ENCODE measurements at places on chromosomes 7 and 10.

- no peak for DNase-seq
Observed at GRCh38 chr10:13699216-13699615, 112.5 kb downstream of the PRPF18 start.

DNA sequence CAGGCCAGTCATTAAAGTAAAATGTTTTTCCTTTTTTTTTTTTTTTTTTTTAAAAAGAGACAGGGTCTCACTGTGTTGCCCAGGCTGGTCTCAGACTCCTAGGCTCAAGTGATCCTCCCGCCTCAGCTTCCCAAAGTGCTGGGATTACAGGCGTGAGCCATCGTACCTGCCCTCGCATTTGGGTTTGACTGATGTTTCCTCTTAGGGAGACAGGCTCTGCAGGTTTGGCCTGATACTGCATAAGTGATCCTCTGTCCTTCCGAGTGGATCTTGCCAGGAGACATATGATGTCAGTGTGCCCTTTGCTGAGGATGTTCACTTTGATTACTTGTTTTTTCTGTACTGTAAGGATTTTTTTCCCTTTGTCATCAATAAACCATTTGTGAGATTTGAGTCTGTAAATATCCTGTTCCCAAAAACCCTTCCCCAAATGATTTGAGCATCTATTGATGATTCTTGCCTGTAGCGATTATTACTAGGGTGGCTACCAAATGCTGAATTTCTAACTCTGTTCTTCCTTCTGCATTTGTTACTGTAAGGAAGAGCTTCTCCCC, 19.7 kb downstream of the LIMK1 start:
- DNase-seq: no peak

DNA sequence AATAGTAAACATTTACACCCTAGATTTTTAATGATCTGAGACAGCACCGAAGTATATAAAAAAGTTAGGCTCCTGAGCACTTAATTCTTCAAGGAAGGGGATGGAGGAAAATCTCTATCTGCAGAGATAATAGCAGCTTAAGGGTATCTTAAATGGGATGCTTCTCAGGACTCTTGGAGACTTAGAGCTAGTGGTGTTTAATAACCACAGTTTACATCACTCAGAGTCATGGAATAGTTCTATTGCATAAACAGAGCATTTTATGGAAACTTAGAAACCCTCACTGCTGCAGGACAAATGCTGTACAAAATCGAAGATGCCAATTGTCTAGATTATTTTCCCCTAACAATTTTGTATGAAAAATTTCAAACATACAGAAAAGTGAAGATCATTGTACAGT, 398.9 kb upstream of the GALNT17 start:
- DNase-seq: no peak

DNA sequence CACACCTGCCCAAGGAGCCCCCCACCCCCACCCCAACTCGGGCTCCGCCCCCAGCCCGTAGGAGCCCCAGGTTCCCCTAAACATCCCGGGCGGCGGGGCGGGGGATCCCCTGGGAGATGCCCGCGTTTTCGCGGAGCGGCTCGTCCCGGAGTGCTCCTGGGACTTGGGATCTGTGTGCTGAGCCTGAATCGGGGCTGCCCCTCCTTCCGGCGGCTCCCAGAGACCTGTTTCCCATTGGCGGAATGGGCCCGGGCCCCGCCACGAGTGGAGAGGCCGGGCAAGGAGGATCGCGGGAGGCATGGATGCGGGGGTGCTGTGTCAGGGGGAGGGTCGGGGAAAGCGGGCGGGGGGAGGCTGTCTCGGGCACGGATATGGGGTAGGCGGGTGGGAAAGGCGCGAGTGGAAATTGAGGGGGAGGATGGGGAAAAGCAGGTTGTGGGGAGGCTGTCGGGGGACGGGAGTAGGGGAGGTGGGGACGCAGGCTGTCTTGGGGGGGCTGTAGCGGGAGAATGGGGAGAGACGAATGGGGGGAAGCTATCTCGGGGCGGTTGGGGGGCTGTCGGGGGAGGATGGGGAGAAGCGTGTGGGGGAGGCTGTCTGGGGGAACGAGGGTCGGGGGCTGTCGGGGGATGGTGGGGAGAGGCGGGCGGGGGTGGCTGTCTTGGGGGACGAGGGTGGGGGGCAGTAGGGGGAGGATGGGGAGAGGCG, 572 bp upstream of the BHLHA15 start:
- no peak for DNase-seq

DNA sequence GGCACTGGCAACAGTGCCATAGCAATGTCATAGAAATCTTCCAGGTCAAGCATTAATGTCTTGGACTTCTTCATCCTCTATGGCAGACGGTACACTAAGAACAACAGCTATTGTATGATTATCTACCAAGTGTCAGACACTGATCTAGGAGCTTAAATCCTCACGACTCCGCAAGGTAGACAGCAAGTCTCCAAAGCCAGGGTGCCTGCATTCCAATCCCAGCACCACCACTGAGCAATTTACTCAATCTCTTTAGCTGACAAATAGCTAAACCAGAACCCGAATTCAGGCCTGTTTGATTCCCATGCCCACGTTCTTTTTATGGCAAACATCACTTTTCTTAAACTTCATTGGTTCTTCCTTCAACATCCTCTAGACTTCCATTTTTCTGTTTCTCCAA, 31.8 kb downstream of the DNMBP start:
- DNase-seq: no peak

DNA sequence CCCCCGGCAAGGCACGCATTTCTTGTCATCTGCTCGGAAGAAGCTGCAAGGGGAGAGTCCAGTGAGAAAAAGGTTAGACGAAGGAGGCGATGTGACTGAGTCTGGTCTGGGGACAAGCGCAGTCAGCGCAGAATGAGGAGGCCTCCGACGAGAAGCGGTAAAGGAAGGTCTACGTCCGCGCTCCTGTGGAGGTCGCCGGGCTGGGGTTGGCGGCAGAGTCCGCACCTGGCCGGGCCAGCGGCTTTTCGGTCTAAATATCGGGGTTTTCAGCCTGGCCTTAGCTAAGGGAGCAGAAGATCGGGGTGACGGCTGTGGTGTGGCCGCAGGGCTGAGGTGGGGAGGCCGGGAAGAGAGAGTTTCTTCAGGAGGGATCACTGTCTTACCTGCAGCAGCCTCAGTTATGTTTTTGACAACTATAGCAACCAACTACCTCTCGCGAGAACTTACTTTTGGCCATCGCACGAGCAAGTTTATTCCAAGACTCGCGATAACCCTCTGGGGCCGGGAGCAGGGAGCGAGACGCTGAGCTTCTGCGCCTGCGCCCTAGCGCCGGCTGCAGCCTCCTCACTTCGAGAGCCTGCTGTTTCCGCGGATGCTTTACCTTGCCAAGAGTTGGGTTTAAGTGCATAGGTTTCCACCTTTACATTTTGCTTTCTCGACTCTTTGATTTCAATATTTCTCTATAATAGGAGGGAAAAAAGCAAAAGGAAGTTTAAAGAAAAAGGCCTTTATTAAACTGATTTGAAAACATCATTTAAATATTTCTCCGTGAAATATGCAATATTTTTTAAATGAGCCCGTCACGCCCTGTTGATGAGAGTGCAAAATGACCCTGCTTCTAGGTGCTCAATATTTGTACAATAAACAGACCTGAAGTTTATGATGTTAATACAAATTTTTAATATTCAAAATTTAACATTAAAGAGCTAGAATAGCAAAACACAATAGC, at the start of gene CFAP70:
Gene CFAP70 (minus strand): TSS at position 534 of the 949 bp plus-strand sequence. CDS start 4,068 bp downstream, outside the sequence.
- DNase-seq: peak; percentile 85

DNA sequence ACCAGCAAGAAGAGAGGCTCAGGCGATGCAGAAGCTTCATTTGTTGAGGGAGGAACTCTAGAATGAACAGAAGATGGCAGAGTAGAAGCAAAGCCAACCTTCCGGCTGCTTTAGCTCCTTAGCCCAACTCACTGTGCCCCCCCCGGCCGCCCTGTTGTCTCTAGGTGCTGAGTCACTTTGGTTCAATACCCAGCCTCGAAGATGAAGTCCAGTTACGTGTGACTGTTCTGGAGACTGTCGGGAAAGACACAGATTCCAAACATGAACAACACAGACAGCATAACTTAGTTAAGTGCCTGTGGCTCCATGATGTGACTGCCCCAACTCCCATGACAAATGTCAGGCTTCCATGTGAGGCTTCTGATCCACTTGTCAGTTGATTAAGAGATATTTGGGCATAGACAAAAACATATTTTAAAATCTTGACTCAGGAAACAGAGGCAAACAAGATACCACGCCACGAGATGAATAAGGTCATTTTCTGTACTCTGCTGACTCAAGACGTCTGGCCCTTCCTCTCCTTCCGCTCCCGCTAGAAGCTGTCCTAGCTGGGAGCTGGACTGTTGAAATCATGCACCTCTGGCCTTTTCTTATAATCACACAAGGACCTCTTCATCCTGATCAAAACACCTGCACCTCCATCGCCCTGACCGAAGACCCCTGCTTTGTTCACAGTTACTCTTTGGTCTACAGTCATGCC, 199.3 kb downstream of the FRMD4A start:
- no peak for DNase-seq

DNA sequence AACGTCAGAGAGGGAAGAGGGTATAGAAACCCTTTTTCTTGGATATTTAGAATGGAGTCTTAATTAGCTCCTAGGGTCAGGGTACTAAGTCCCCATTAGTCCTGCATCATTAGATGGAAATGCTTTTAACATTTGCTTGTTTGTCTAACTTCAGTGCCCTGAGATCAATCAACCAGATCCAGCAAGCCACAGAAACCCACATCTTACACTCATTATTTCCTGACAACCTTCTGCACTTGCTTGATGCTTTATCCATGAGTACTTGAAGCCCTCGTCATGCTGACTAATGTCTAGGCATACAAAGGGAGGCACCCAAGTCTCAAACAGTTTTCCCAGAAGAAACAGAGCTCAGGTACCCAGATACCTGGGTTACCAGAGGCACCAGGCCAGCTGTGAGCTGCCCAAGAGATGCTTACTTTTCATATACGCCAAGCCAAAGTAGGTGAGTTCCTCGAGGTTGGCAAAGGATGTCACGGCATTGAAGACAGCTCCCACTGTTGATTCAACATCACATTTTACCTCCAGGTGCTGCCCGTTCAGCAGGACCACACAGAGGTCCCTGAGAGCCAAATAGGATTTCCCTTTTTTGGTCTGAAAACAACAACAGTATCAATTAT, 42.7 kb downstream of the FRMPD2 start:
- no peak for DNase-seq

DNA sequence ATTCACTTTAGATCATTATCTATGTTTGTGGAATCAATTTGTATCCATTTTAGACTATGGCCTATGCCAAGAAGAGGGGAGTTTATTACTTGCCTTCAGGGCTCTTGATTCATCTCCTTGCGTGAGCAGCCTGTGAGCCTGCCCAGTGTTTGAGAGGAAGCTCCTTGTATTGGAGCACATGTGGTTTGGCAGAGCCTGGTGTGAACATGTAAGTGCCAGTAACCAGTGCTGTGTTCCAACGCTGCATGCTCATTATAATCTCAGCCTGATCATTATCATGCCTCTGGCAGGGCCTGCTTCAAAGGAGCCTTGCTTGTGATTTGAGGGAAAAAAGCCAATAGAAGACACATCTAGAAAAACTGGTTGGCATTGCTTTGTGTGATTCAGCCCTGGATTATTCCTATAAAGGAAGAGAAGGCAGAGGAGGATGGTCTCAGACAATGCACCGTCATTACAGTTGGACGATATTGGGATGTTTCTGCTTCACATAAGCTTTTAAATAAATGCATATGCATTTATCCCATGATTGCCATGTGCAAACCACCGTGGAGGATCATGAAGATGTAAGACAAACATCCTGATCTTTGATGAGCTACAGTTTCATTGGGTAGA, 203.4 kb upstream of the AHR start:
- DNase-seq: no peak

DNA sequence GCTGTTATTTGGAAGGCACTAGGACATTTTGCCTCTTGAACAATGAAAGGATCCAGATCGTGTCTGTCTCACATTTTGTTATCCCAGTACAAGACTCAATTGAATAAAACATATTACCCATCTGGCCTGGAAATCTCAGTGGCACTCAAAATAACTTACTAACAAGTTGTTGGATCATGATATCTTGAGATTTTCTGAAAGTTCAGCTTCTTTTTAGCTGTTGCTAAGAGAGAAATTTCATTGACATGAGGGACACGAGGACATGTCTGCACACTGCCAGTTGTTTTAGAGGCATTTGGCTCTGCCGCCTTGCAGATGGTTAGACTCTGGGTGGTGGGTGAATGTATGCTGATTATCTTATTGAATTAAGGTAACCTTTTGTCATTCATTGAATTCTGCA, 41.0 kb downstream of the KAT6B start:
- DNase-seq: no peak

DNA sequence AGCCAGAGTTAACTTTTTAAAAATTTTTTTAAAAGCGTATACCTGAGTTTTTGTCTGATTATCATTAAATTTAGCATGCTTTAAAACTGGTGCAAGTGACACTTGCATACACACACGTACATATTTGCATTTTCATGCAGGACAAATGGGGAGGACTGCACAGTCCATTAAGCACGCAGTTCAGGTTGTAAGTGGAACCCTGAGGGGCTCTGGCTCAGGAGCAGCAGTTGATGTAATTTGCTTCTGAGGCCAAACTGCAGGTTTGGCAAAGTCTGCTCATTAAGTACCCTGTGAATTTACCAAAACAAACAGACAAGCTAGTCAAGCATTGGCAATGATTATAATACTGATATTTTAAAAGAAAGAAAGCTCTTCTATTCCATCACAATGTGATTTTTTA, 215.8 kb upstream of the PFKP start:
- no peak for DNase-seq

GRCh38 chr7:95772771-95773581, 622 bp downstream of the DYNC1I1 start:
- DNase-seq: no peak

DNA sequence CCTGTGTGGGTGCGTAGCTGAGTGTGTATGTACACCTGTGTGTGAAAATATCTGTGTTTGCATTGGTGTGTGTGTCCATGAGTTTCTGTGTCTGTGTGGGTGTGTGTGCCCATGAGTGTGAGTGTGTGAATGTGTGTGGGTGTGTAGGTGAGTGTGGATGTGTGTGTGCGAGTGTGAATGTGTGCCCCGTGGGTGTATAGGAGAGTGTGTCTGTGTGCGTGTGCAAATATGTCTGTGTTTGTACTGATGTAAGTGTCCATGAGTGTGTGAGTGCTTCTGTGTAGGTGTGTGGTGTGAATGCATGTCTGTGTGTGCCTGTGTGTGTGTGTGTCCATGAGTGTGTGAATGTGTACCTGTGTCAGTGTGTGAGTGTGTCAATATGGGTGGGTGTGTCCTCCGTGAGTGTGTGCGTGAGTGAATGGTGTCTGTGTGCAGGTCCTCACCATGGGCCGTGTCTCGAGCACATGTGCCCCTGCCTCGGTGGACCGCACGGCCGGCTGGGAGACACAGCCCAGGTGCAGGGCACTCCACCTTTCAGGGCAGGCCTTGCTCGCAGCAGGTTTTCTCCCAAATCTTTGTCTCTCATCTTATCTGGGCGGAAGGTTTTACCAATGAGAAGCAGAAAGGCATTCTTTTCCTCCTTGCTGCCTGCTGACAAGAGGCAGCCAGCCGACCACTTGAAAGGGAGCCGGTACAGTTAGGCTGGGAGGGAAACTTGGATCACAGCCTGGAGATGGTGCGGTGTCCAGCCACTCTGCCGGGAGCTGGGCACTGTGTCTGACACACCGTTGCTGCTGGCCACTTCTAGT, 107.1 kb upstream of the FAM20C start:
- no peak for DNase-seq
